ENCODE measurements at places on chromosomes 4 and X.
A peak's percentile ranks its signal among the peaks of the same experiment; 100 is the strongest.

DNA sequence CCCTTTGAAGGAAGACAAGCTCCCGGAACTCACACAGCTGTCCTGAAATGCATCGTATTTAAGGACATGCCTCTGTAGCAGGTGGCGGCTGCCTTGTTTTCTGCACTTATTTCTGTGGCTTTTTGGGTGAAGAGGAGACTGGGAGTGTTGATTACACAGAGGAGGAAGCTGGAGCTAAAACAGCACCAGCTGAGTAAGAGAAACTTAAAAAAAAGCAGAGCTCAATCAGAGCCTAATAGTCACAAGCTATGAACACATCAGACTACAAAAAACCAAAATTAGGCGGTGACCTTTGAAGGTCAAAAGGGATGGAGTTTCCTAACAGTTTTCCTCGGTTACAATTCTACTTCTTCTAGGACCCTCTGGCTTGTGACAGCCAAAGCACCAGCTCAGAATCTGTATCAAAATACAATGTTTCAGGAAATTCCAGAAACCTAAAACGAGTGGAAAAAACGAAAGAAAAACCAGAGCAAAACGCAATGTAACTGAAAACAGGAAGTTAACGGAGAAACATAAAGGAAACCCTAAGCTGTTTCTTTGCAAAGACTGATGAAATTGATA is 13.5 kb downstream of the PRKX start:
- DNase-seq = peak; percentile 72

GRCh38 chrX:39477762-39478120 is 620.0 kb downstream of the BCOR start:
- no peak for DNase-seq

- no peak for DNase-seq
Observed at GRCh38 chr4:34619531-34620162, 1624.7 kb downstream of the ARAP2 start.

- no peak for DNase-seq
Observed at GRCh38 chrX:19555236-19555635, 39.9 kb upstream of the MAP3K15 start.
